ENCODE measurements at places on chromosomes 11 and 22. TPM values are rescaled to one million over a fixed set of nuclear protein-coding genes. Genes with fewer than 3 reads are reported as not detected.
A peak's percentile ranks its signal among the peaks of the same experiment; 100 is the strongest.

- DNase-seq: no peak
These were observed 6.0 kb downstream of the MRPL40 start for GRCh38 chr22:19438298-19438697.

GRCh38 chr22:50529897-50530579 lies at the start of gene TYMP:
TSS of gene TYMP (minus strand) at chr22:50530012. CDS start at chr22:50529709, 303 bp downstream.
- no peak for DNase-seq

GRCh38 chr11:721741-722345 lies 15.8 kb downstream of the EPS8L2 start:
- DNase-seq: no peak

DNA sequence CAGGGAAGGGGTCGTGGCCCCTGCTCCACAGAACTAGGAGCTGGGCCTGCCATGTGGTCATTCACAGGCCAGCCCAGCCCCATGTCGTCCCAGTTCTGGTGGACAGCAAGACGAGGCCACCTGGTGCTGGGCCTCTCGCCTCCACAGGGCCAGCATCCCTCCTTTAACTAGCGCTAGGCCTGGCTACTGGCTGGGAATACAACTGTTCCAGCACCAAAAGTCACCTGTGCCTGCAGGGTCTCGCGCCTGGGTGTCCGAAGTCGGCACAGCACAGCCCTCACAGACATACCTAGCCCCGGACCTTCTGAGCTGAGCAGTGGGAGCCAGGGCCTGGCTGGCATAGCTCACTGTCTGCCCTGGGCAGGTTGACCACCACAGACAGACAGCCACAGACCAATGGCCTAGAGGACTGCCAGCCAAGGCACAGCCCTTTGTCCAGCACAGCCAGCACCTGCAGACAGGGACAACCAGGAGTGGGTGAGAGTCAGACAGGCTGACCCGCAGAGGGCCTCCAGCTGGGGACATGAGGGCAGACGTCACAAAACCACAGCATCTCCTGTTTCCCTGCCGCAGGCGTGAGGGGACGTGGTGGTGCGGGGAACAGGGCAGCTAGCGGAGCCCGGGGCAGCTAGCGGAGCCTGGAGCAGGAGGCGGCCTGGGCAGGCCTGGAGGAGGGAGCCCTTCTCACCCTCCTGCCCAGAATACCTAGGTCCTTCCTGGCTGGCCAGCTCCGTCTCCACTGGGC lies 27.2 kb upstream of the TH start:
- DNase-seq: no peak

Gene OR10W1
- not detected for total RNA-seq

- DNase-seq: peak; percentile 45
These were observed 10.1 kb downstream of the PKNOX2 start for GRCh38 chr11:125174686-125175085.

- no peak for DNase-seq
These were observed 115.0 kb upstream of the CD82 start for GRCh38 chr11:44450295-44450932.

Gene IGSF22
- not detected for total RNA-seq

Gene TEX54
- total RNA-seq: 0.77 TPM

Gene ZNF214
- 0.11 TPM for total RNA-seq

- DNase-seq: peak; percentile 68
These were observed 23.2 kb upstream of the NRGN start for GRCh38 chr11:124716591-124716990.

- no peak for DNase-seq
These were observed 14.2 kb downstream of the CD3E start for GRCh38 chr11:118318581-118319336.

GRCh38 chr11:88402784-88403183 lies 65.2 kb upstream of the CTSC start:
- DNase-seq: no peak

DNA sequence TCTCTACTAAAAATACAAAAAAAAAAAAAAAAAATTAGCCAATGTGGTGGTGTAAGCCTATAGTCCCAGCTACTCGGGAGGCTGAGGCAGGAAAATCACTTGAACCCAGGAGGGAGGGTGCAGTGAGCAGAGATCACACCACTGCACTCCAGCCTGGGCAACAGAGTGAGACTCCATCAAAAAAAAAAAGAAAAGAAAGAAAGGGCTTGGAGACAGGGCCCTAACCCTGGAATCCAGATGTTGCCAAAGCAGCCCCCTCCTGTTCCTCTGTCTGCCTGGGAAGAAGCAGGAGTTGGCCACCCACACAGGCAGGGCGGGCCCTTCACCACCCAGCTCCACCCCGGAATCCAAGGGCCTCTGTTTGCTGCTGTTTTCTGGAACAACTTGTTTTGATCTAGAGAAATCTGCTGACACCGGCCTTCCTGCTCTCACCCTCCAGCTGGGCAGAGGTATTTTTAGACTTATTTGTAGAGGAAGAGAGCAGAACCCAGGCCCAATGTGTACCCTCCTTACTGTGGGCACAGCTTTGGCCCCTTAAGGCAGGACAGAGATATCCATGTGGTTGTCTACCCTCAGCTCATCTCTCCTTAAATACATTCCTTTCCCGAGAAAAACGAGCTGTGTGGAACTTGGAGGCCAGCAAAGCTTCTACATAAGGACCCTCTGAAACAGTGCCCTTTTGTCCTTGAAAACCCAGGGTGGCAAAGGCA lies 2.7 kb upstream of the NEAT1 start:
- peak; percentile 98 for DNase-seq

Gene B4GAT1
- 53.6 TPM for total RNA-seq

Gene PRG3
- total RNA-seq: not detected

- no peak for DNase-seq
These were observed 1060.5 kb downstream of the DLG2 start for GRCh38 chr11:84566671-84567070.

DNA sequence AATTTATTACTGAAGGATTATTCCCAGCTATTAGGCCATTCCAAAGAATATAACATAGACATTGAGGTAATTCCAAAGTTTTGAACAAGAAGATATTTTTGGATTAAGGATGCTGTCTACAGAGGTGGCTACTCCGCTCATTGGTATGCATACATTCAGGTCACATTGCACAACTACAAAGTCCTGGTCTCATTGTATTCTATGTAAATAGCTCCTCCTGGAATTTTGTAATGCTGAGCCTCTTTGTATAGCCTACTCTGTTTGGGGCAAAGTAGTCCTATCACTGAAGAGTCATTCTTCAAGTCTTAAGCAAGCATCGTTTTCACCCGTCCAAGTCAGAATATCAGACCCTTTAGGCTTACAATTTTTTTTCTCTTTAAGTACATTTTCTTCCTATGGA lies 142.4 kb downstream of the KIF18A start:
- DNase-seq: no peak

DNA sequence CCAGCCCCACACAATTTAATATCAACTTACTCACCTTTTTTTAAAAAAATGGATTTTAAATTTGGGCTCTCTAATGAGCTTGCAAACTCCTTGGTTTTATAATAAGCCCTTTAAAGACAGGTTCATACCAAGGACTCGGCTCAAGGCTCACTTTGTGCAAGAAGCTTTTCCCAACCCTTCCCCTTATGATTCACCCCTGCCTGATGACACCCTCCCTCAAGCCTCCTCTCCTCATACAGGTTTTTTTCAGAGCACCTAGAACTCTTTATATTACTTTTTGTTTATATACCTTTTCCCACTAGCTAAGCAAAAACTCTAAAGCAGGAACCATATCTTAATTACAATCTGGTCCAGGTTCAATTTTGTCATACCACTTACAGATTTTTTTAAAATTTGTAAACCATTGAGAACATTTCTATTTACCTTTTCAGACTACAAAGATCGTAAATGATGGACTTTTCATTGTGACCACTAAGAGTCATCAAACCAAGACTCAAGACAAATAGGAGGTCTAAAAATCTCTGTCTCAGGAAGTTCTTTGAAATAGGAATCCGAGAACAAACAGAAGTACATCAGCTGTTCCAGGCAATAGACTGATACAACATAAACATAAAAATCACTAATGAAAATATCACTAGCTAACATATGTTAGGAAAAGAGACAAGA lies 13.1 kb upstream of the EXPH5 start:
- DNase-seq: no peak

Gene ZNF280A
- not detected for total RNA-seq

DNA sequence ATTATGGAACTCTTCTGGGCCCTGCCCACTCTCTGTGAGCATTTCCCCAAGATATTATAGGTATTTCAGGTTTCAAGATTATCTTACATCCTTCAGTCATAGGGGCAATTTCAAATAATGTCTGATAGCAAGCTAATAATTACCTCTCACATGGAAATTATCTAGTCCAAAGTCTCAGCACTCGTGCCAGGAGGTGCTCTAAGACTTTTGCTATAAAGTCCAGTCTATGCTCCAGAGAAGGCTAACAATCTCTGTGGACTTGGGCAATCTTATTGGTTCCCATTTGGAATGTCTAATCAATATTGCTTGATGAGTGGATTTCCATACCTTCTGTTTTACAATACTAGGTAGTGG lies 5.4 kb downstream of the TREH start:
- DNase-seq: no peak

GRCh38 chr11:31810779-31811647 lies at the start of gene PAX6:
TSS of gene PAX6 (minus strand) at chr11:31811322. CDS start at chr11:31806411, 4,911 bp downstream.
- peak; percentile 100 for DNase-seq

- DNase-seq: no peak
These were observed 409.3 kb downstream of the BRD1 start for GRCh38 chr22:49418341-49418894.

DNA sequence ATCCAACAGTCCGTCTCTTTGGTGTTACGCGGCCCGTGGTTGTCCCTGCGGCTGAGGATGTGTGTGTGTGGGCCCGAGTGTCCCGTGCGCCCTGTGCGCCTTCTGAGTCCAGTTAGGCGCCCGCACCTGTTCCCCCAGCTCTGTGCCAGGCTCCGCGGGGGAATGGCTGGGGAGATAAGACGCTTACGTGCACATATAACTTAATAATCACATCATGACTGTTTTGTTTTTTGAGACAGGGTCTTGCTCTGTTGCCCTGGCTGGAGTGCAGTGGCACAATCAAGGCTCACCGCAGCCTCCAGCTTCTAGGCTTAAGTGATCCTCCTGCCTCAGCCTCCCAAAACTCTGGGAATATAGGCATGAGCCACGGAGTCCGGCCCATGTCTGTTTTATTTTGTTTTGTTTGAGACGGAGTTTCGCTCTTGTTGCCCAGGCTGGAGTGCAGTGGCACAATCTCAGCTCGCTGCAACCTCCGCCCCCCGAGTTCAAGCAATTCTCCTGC lies 817 bp downstream of the ARL2 start:
- no peak for DNase-seq

Gene MS4A4A
- not detected for total RNA-seq

GRCh38 chr11:33687733-33688479 lies 12.7 kb downstream of the C11orf91 start:
- peak; percentile 91 for DNase-seq

- DNase-seq: peak; percentile 35
These were observed 7.8 kb downstream of the LDLRAD3 start for GRCh38 chr11:35951680-35952079.

Gene P2RY2
- not detected for total RNA-seq

Gene RAB39A
- total RNA-seq: 17.2 TPM

Gene VSIG2
- total RNA-seq: not detected

DNA sequence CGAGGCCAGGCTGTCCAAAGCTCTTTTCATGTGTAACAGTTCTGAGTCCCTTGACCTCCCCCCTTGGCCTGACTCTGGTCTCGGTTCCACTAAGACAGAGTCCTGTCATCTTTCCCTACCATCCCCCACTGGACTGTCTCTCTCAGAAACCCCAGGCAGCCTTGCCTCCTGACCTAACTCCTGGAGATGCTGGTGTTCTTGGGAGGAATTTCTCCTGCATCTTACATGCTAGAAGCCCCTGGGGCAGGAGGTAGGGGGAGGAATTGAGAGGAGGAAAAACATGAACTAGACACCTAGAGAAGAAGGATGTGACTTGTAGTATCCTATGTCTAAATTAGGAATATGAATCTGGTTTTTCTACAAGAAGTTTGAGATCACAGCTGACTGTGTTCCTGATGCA lies 648 bp upstream of the IL18BP start:
- DNase-seq: no peak

Gene LGALS12
- total RNA-seq: not detected

- DNase-seq: no peak
These were observed 18.4 kb upstream of the FTH1 start for GRCh38 chr11:61985869-61986268.

DNA sequence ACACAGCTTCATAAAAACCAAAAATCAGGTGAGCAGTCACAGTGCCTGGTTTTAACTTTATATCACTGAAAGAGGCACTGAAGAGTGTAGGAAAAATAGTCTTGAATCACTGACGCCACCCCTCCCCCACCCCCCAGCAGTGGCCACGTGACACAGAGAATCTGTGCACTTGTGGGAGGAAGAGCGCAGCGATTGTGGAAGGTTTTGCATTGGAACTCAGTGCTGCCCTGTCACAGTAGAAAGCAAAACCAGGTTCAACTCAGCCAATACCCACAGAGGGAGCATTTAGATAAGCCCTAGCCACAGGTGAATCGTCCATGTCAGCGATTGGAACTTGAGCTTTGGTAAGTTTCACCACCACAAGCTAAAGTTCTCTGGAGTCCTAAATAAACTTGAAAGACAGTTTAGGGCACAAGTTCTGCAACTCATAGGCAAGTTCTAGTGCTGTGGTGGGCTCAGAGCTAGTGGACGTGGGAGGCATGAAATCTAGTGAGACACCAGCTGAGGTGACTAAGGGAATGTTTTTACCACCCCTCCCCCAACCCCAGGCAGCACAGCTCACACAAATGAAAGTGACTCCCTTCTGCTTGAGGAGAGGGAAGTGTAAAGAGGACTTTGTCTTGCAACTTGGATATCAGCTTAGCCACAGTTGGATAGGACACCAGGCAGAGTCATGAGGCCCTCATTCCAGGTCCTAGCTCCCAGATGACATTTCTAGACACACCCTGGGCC lies 13.3 kb downstream of the OR52B2 start:
- peak; percentile 6 for DNase-seq

Gene MUC5AC
- not detected for total RNA-seq

DNA sequence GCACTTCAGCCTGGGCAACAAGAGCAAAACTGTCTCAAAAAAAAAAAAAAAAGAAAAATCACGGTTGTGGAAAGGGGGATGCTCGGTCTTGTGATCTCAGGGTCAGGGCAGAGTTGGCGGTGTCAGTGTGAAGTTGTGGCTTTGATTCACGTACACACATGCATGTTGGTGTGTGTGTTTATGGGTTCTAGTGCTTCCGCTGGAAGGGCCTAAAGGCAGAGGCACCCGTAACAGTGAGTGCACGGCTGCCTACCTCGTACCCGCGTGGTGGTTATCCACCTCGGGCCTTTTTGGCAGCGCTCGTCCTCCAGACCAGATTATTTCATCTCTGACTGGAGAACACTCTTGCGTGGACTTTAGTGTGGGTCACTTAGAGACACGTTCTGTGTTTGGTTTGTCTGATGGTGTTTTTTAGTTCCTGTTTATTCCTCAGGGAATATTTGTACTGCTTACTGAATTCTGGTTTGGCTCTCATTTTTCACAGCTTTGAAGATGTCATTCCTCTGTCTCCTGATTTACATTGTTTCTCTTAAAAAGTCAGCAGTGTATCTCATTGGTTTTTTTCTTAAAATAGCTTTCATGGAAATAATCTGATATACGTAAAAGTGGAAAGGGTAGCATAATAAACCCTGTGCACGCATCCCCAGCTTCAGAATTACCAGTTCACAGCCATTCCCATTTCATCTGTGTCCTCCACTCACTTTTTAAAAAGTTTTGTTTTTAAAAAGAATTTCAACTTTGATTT lies 15.6 kb downstream of the ZBED4 start:
- no peak for DNase-seq
